ENCODE measurements at places on chromosomes 11 and 22.

DNA sequence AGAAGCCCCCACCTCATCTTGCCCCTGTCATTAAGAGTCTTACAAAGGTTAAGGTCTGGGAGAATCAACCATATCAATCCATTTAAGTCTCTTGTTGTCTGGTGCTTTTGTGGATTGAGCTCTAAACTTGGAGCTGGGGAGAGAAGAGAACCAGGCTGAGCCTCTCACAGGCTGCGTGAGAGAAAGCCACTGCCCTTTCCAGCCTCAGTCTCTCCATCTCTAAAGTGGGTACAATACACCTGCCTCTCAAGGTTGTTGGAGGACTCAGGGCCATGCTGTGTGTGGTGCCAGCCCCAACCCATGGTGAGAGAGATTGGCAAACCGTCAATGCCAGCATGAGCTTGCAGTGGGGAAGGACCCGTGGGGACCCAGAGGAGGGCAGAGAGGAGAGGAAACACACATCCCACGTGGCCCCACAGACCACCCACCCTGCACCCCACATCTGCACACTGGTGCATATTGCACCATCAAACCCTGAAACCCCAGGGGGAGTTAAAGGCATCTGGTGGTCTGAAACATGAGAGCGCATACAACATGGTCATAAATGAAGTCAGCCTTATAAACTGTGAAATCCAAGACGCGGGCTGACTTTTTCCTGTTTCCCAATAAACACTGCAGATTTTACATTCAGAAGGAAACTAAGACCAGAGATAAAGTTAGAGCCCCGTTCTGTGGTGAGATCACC is 27.5 kb upstream of the FBLN1 start:
- DNase-seq = no peak

GRCh38 chr11:114794048-114794684 is 115.8 kb downstream of the NXPE2 start:
- no peak for DNase-seq

GRCh38 chr22:38034278-38034882 is 22.8 kb upstream of the PICK1 start:
- DNase-seq = peak; percentile 23

DNA sequence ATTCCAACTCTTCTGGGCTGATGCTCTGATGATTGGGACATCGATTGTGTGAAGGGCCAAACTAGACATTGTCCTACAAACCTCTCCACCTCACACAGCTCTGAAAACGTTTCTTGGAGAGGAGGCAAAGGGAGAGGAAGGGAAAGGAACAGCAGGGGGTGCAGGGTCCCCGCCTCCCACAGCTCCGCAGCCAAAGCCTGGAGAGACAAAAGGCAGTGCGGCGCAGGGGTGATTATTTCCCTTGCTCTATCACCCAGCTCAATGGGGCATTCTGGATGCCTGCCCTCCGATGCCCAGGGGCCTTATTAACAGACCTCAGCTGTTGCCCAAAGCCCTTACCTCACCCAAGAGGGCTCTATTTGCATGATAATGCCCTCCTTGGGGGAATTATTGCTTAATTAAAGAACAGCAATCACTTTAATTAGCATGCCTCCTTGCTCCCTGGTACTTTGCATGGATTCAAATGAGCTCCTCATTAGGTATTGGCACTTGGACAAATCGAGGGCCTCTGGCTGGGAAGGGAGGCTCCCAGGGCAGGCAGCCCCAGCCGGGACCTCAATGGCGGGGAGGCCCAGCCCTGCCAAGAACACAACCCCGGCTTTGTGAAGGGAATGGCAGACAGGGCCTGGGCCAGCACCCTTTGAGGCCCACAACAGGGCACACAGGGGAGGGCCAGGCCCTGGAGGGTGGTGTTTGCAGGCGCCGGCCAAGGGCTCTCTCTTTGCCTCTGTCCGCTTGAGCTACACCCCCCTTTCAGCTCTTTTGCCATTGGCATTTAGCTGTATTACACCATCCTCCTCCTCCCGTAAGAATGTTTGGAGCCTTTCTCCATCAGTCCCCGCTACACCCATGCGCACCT is 19.8 kb upstream of the CDON start:
- no peak for DNase-seq

DNA sequence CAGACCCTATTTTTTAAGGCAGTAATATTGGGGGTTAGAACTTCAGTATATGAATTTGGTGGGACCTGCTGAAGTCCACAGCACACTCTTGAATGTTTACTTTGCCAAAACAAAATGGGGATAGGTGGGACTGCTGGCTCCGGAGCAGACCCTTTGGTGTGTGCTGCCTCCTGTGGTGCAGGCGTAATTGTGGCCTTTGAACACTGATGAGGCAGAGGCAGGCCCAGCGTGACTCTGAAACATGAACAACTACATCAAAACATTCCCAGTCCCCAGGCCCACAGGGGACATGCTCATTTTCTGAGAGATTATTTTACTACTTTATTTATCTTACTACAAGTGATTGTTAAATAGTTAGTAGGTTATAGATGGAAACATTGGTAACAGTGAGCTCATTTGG is 225.0 kb upstream of the TBCEL start:
- no peak for DNase-seq

DNA sequence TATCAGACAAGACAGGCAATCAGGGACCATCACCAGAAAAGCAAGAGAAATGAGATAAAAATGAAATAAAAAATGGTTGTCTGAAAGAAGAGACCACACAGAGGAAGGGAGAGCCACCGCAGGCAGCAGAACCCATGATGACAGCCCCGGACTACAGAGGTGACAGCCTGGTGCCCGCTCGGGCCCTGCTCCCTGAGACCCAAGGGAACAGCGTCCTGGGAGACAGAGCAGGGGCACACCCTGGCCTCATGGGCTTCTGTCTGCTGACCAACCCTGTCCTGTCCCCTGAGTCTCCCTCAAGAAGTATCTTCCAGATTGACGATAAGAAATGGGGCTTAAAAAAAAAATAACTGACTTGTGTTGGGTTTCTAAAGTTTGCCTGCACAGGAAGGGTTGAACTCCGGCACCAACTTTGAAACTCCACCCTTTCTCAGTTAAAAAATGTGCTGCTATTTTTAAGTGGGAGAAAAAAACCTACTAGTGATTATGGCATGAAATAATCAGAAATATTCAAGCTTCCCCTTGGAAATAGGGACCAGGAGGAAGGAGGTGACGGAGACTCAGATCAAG is 70.1 kb upstream of the TTLL12 start:
- DNase-seq = no peak

DNA sequence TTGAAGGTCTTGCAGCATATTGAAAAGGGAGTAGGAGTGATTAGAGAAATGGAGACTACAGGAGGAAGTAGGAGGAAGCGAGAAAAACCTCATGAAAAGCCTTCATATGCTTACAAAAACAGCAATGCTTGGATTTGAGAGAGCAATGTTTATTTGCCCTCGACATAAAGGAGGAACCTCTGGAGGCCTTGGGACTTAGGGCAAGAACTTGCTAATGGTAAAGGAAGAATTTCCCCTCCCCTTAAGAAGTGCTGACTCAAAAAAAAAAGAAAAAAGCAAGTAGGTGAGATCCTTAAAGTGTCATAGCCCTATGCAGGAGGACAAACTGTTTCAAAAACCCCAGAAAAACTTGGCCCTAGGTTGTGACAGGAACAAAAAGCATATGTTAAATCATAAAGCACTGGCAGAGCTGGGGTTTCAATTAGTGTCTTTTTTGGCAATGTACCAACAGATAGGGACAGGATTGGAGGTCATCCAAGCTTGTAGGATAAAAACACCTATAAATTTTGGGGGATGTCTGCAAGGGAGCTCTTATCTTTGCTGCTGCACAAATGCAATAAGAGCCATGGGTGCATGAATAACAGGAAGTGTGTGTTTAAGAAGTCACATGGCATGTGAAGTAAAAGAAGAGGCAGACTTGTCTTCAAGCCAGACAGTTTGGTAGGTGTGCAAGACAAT is 4.9 kb downstream of the GLYAT start:
- DNase-seq = no peak

DNA sequence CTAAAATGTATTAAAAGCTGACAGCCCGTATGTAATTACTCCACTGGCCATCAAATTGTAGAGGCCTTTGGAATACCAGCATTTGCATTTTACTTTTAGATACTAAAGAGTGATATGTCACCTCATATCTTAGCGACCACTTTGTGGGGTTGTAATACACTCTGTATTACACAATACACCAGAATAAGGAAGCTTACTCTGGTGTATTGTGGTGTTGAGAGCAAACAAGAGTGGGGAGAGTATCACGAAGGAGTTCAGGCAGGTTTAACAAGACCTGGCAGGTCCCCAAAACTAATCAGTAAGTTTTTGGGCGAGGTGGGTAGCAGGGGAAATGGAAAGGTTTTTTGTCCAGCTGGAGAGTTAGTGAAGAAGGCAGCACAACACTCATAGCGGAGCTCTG is 3.2 kb downstream of the NUP50 start:
- no peak for DNase-seq

GRCh38 chr11:60428517-60428916 is 855 bp upstream of the MS4A5 start:
- no peak for DNase-seq

GRCh38 chr11:75140269-75141138 is 10.4 kb upstream of the SLCO2B1 start:
- peak; percentile 37 for DNase-seq

DNA sequence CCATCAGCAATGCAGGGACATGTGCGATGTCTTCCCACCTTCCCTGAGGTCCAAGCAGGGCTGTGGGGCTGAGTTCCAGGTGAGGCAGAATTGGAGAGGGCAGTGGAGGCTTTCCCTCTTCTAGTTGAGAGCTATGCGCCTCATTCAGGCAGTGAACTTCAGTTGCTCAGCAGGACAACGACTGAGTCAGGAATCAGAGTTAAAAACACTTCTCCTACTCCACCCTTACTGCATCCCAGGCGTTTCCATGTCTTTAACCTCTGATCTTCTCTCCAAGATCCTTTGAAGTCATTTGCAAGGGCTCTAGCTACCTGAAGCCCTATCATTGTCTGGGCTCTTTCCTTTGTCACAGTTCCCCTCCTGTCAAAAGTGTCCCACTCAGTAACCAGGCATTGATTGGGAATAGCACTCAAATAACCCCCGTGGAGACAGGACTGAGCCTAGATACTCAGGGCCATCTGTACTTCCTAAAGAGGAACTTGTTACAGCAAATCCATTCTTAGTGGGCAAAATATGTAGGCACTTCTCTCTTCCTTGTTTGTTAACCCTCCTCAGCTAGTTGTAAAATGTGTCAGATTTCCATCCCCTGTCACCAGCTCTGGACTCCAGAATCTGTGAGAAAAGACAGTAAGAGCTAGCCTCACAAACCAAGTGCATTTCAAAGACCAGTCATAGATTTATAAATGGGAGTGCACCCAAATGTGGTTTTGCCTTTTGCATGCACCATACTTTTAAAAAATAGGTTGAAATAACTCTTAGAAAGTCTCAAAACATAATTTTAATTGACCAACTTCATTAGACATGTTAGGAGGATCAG is 72.5 kb upstream of the MYO18B start:
- no peak for DNase-seq

DNA sequence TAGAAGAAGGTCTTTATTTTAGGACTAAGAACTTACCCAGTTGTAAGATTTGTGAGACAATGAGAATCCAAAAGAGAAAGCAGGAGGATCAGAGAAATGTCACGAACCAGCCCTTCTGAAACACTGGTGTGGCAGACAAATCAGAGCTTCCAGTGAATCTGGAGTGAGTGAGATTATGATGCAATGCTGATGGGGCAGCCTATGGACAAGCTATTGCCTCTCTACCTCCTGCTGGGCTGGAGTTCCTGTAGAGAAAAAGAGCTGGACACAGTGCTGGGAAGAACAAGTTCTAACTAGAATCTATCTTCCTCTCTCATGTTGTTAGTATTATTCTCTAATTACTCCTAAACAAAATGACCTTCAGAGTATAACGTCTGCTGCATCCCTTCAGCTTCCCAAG is 12.0 kb upstream of the ANO3 start:
- no peak for DNase-seq

DNA sequence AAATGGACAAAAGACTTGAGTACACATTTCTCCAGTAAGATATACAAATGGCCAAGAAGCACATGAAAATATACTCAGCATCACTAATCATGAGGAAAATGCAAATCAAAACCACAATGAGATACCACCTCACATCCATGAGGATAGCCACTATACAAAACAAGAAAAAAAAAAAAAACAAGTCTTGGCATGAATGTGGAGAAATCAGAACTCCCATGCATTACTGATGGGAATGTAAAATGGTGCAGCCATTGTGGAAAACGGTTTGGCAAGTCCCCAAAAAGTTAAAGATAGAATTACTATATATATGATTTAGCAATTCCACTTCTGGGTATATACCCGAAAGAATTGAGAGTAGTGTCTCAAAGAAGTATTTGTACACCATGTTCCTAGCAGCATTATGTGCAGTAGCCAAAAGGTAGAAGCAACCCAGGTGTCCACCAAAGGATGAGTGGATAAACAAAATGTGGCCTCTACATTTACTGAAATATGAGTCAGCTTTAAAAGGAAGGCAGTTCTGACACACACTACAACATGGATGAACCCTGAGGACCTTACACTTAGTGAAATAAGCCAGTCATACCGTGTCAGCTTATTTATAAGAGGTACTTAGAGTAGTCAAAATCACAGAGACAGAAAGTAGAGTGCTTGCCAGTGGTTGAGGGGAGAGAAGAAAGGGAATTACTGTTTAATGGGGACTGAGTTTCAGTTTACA is 146.3 kb downstream of the WNT7B start:
- no peak for DNase-seq

DNA sequence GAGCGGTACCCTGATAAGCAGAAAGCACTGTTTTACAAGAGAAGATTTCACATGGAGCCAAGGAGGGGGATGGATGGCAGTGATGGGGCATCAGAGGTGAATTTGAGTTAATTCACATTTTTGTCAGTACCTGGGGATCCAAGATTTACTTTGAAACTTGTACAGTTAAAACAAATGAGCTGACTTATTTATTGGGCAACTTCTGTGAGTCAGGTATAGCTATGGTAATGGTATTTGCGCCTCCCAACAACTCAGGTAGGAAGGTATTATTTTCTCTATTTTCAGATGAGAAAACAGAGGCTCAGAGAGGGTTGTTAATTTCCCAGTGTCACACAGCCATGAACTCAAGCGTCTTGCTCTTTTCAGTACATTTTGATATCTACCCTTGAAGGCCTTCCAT is 83.6 kb downstream of the PRR5L start:
- DNase-seq = no peak

GRCh38 chr11:12755510-12756453 is 81.6 kb downstream of the TEAD1 start:
- no peak for DNase-seq

GRCh38 chr11:14041040-14041439 is 78.5 kb downstream of the SPON1 start:
- no peak for DNase-seq

GRCh38 chr22:35384527-35384926 is 3.6 kb downstream of the HMOX1 start:
- DNase-seq = no peak

GRCh38 chr11:61002598-61002997 is 31.1 kb downstream of the CD6 start:
- no peak for DNase-seq

GRCh38 chr11:6404342-6405051 is 14.2 kb downstream of the SMPD1 start:
- DNase-seq = peak; percentile 19

GRCh38 chr11:112579282-112579681 is 318.6 kb upstream of the PLET1 start:
- DNase-seq = no peak

DNA sequence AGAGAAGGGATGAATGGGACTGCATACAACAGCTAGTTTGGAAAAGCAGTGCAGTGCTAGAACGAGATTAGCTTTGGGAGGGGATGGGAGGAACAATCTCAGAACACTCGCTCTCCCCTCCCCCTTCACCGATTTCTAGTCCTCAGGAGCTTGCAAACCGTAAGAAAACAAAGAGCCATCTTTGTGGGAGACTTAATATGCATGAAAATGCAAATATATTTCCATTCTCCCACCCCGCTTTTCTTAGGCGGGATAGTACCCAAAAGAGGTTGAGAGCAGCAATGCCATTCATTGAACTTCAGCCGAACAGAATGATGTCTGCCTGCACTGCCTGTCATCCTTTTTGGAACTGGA is 1.1 kb downstream of the SPINDOC start:
- DNase-seq = no peak
